GM12878 (cell line): ENCODE measurements at places on chromosomes 2 and 18. TPM values are rescaled to one million over a fixed set of nuclear protein-coding genes. Genes with fewer than 3 reads are reported as not detected.

GRCh38 chr2:25996844-25997243, 14.5 kb upstream of the KIF3C start:
- DNase-seq = no peak

DNA sequence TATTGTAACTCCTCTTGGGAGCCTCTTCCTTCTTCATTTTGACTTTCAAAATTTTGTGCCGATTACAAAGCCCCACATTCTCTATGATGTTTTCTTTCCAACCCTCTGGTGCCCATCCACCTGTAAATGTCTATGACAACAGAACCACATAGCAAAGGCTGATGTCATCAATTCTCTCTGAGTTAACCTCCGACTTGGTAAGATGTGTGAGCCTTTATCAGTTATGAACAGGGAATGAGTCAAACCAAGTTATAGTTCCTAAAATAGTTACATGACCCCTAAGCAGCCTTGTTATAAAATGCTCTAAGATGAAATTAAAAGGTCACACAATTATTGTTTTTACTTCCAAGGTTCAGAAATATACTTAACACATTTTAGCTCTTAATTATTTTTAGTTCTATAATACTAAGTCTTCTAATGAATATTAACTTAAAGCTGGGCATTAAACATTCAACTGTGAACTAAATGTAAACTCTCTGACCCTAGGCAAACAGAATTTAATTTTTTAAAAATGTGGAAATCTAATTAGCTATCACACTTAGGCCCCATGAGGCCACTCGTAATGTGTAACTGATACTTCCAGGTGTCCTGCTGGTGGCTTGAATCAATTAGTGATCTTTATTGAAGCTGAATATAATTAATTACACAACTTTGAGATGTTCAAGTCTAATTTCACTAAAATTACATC, 102.3 kb upstream of the CYRIA start:
- no peak for DNase-seq

- no peak for DNase-seq
Observed at GRCh38 chr18:62953663-62954062, 238.3 kb downstream of the PHLPP1 start.

DNA sequence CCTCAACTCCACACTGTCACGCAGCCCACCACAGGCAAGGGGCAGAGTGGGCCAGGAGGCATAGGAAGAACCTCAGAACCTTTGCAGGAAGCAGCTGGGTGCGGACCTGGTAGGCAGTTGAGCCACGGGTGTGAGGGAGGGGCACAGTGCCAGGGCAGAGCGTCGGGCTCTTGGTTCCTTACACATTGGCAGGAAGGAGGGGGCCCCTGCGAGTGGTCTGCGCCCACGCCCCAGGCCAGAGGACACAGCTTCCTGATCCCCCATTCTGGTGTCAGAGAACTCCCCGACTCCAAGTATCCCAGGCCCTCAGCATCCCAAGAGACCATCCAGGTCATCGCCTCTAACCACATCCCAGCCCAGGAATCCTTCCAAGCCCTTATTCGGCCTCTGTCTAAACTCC, 61.5 kb downstream of the TNS1 start:
- DNase-seq = no peak

DNA sequence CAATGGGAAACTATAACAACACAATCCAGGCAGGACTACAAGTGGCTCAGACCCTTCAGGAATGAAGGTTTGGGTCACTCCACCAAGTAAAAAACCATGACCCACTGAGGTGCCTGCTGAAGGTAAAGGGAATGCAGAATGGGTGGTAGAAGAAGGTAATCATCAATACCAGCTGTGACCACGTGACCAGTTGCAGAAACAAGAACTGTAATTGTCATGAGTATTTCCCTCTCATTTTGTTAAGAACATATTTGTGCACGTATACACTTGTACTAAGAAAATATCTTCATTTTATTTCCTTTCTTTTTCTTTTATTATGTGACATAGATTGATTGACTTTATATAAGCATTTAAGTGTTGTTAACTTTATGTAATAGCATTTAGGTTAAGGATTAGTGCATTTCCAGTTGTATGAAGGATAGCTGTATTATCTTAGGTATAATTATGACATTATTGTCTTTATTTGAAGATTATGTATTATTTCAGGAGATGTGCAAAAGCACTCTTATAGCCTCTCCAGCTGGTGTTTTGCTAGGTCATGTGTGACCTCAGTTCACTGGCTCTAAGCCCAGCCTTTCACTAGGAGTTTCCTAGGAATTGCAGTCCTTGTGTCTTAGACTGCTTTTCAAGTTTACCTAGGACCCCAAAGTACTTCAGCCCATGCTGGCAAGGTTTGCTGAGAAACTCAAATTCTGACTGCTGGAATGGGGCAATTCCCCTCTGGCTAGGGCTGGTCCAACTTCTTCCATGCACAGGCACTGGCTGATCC, 125.7 kb upstream of the DPP10 start:
- no peak for DNase-seq

DNA sequence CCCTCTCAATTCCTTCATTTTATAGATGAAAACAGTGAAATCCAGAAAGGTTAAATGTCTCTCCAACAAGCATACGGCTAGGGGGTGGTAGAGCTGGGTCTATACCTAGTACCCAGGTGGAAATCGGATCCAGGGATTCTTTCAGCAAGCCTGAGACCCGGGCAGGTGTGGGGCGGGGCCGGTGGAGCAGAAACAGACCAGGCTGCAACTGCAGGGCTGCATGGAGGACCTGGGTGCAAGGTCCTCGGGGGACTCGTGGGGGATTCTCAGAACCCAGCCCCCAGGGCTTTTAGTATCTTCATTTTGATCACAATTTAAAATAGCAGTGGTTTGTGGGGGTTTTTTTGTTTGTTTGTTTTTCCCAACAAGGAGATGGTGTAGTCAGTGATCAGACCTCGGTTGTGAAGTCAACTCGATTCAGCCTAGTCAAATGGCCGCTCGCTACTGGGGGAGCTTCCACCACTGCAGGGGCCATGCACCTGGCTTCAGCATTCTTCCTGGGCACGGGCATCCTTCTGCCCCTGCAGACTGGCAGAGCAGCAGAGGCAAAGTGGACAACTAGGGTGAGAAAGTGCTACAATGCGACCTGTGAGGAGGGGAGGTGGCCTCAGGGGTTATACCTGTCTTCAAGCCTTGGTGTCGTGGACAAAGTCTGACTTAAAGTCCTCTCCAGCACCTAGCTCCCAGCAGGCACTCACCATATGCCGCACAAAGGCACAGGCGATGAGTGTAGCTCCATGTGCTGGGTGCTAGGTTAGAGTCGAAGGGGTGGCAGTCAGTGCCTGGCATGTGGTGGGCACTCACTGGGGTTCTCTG, 46.3 kb downstream of the GORASP2 start:
- DNase-seq = no peak

The TOGARAM2 gene
- not detected in 2 replicates for total RNA-seq

The ICOS gene
- 0.77 and 1.0 TPM in 2 replicates for total RNA-seq

The GALR1 gene
- not detected in 2 replicates for total RNA-seq

The CYS1 gene
- 5.8 and 6.4 TPM in 2 replicates for total RNA-seq

The CHRNA1 gene
- total RNA-seq = not detected in 2 replicates

The NEURL3 gene
- total RNA-seq = 0.44 and 0.72 TPM in 2 replicates
